ENCODE measurements at places on chromosomes 7 and 10.

DNA sequence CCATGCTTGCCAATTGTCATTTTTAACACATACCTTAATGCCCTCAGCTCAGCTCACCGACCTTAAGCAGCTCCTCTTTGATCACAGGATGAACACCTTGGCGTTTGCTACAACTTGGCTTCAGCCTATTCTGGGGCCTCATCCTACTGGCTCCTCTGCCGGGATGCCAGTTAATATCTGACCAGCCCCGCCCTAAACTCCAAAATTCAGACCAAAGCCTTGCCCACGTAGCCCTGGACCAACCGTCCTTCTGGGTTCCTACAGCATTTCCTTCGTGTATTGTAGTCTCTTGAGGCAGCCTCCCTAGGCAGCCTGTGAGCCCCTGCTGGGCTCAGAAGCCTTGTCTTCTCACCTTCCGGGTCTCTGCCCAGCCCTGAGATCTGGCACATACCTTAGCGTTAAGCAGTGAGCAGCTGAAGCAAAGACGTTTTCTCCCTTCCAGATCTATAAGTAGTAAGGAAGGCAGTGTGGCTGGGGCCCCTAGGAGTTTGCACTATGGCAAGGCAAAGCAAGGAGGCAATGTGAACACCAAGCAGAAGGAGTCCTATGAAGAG lies 836 bp downstream of the ENO4 start:
- no peak for DNase-seq

DNA sequence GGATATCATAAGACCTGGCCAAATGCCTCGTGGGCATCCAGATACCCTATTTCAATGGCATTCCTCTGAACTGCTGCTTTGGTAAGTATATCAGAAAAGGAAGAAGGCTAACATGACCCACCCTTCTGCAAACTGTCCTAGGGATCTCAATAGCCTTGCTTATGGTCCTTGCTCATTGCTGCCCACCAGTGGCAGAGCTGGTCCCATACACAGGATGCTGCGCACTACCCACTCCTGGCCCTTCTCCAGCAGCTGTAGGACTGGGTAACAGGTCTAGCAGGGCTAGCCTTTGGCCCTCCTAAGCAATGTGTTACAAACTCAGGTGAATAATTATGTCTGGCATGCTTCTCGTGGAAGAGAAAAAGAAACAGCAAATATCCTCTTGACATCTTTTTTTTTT lies 72.5 kb downstream of the C10orf90 start:
- no peak for DNase-seq

DNA sequence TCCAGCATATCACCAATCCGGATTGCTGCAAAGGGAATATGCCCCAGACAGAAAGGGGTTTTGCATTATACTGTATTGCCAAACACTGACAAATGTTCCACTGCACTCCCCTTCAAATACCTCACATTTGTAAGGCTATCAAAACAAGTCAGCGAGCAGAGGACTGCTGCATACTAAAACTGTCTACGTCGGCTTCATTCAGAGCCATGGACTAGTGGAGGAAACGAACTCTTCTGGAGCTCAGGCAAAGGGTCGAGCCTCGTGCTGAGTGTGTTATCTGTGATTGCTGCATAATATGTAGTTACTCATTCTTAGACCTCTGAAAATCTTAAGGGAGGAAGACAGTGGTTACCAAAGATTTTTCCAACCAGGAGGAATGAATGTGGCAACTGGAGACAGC lies 200.2 kb downstream of the DYNC1I1 start:
- no peak for DNase-seq

GRCh38 chr7:128201690-128202085 lies 39.4 kb upstream of the LEP start:
- DNase-seq: no peak

- DNase-seq: peak; percentile 86
Observed at GRCh38 chr10:110460111-110460809, 37.4 kb upstream of the DUSP5 start.
